ENCODE measurements at places on chromosomes 1 and 21.

GRCh38 chr1:94272388-94272787 lies 35.0 kb upstream of the ARHGAP29 start:
- DNase-seq: no peak

- DNase-seq: peak; percentile 71
Measured at GRCh38 chr1:32221980-32222755, at the start of the genes EIF3I and TMEM234. Gene EIF3I (plus strand): TSS chr1:32222407. CDS start chr1:32222442, 35 bp downstream. Gene TMEM234 (minus strand): TSS chr1:32222353. CDS start chr1:32222322, 31 bp downstream.

- no peak for DNase-seq
Measured at GRCh38 chr1:47508702-47509431, 71.0 kb downstream of the FOXD2 start.

- DNase-seq: no peak
Measured at GRCh38 chr1:205072881-205073280, 11.4 kb downstream of the TMEM81 start.

GRCh38 chr1:171800851-171801250 lies 19.4 kb downstream of the METTL13 start:
- DNase-seq: no peak

DNA sequence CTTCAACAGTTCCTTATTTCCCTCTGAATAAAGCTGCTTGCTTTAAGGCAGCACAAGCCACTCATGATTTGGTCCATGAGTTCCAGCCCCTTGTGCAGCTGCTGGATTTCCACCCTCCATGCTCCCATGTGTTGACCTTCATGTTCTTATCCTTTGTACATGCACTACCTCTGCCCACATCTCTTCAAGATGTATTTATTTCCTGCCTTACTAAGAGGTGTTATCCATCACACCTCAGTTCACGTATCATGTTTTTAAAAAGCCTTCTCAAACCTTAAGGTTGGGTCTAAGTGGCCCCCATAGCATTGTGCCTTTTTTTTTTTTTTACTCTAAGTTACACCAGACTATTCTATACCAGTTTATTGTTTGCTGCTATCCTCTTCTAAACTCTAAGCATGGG lies 107.7 kb downstream of the SIPA1L2 start:
- DNase-seq: no peak

DNA sequence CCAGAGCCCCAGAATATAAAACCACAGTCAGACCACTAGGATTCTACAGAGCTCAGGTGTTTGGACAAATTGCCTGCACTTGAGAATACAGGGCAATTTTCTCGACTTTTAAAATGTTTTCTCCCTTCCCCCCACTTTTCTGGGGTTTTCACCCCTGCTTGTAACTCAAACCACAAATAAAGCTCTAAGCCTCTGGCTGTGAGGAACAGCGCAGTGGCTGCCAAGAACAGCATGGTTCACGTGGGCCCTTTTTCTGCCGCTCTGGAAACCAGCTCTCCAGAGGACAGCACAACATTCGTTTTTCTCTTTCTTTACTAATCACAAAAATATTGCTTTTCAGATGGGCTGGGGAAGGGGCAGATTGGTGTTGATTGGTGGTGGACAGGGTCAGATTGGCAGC lies 102.2 kb upstream of the JUN start:
- DNase-seq: peak; percentile 59

GRCh38 chr1:38700077-38700470 lies 159.5 kb downstream of the RRAGC start:
- DNase-seq: no peak

GRCh38 chr1:158356616-158357015 lies 2.9 kb downstream of the CD1E start:
- DNase-seq: no peak

- no peak for DNase-seq
Measured at GRCh38 chr1:182459949-182460348, 10.0 kb downstream of the RGSL1 start.

- DNase-seq: no peak
Measured at GRCh38 chr1:76807543-76808260, 59.6 kb upstream of the ST6GALNAC5 start.

- no peak for DNase-seq
Measured at GRCh38 chr1:227758366-227758765, 23.1 kb downstream of the SNAP47 start.

GRCh38 chr1:78758506-78758905 lies 108.9 kb downstream of the IFI44 start:
- DNase-seq: no peak

GRCh38 chr21:37904856-37905255 lies 11.4 kb downstream of the KCNJ6 start:
- no peak for DNase-seq

GRCh38 chr1:4079815-4080214 lies 179.7 kb upstream of the C1orf174 start:
- no peak for DNase-seq

DNA sequence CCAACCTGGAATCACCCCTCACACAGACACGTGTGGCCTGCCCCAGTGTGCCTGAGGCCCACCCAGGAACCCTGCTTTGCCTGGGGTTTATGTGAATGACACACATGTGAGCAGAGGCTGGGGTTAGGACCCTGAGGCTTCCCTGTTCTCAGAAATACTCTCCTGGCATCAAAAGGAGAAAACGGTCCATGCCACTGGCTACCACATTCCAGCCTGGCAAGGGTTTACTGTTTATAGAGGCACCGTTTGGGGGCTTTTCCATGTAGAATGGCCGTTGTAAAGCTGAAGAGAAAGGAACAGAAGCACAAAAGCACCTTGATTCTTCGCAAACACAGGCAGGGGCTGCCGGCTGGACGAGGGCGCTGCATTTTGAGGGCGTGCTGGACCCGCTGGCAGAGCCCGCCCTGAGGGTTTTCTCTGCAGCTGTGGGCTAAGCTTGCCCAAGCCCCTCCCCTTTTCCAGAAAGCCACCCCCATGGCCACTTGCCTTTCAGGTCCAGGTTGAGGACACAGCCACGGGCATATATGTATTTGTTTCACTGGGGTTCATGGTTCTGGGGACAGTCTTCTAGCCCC lies 13.0 kb downstream of the TFF3 start:
- DNase-seq: no peak

GRCh38 chr1:167516404-167517388 lies 1.6 kb downstream of the CD247 start:
- DNase-seq: no peak

DNA sequence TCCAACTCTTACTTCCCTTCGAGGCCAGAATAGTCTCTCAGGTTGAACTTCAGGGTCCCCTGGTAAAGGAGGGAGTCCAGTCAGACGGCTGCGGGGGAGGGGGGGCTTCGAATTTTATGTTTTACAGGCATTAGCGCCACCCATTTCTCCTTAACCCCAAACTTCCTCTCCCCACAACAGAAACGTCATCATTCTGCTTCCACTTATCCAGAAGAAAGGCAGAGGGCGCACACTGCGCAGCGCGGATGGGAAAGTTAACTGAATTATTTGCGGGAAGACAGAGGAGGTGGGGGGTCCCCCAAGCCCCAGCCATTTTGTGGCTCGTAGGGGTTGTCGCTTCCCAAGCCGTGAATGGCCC lies 529 bp upstream of the PRMT2 start:
- DNase-seq: no peak

GRCh38 chr1:151128800-151129199 lies 17.6 kb downstream of the SEMA6C start:
- no peak for DNase-seq
